ENCODE measurements at places on chromosomes 16 and 17.

- no peak for DNase-seq
These were observed 547.6 kb downstream of the WWOX start for GRCh38 chr16:78647019-78647418.

DNA sequence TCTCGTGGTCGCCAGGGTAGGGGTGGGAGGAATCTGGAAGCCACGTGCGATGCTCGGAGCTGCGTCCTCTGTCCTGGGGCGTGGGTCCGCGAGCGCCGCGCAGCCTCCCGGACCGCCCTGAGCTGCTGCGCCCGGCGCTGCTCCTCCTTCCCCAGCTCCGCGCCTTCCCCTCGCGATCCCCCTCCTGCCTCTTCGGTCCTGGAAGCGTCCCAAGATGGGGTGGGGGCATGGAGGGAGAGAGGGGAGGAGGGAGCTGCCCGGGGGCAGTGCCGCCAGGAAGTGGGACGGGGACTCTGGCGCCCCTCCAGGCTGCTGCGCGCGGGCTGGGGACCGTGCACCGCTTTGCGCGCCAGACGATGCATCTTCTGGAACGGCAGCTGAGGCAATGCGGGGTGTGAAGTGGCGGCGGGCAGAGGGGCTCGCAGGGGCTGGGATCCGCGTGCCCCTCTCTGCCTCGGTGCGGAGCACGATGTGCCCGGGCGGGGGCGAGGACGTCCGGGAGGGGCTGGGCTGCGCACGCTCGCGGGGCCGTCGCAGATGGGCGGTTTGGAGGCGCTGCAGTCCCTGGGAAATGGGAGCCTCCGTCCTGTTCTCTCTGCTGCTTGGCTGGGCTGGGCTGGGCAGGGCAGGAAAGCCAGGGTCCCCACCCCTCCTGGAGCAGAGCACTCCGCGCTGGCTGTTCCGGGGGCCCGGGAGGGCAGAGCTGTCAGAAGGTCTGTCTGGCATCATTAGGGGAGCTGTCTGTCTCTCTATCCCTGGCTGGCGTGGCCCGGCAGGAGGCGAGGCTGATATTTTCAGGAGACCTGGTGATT lies 388.0 kb downstream of the SEC14L1 start:
- no peak for DNase-seq

DNA sequence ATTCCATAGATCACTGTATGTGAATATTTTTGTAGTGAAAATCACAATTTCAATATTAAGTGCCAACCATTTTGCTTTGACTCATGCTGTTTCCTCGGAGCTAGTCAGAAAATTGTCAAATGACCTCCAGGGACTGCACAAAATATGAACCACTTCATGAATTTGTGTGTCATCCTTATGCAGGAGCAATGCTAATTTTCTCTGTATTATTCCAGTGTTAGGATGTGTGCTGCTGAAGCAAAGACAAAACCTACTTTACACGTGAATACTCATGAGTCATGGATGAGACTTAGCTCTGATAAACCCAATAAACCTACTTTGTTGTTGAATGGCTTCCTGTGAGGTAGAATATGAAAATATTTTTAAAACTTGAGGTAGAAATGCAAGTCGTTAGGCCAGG lies 65.2 kb downstream of the SHCBP1 start:
- no peak for DNase-seq

DNA sequence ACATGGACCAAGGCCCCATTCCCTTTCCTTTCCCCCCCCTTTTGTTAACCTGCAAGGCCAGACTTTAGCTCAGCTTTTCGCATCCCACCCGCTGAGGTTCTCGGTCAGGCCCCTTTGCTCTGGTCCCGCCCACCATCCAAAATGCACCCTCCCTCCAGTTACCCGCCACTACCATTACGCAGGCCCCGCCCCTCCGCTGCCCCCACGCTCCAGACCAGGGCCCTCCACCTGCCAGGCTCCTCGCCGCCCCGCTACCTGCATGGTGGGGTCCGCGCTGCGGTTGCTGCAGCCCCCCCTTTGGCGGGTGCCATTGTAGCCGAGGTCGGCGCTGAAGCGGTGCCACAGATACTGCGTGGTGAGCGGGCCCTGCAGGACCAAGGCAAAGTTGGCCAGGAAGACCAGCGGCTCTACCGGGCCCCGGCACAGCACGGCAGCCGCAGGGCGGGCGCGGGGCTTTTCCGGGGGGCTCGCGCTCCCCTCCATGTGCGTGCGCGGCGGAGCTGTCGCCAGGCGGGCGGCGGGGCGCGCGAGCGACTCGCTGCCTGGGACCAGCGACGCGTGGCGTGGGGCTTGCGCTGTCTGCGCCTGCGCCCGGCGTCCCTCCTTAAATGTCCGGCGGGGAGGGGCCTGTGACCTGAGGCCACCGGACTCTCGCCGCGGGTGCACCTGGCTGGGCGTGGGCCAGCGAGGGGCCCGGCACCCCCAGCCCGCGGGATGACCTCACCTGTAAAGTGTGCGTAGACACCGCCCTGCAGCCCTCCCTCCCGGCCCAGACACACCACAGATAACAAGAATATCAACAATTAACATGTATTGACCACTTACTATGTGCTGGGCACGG lies at the start of gene SLC46A1:
Gene SLC46A1 (minus strand): TSS at position 581 of the 841 bp plus-strand sequence. CDS start 98 bp downstream, at position 483.
- peak; percentile 5 for DNase-seq

Measured in astrocyte of the spinal cord (primary cell).